Effector CD4-positive, alpha-beta T cell (primary cell): ENCODE measurements at places on chromosomes 12 and 14.
A peak's percentile ranks its signal among the peaks of the same experiment; 100 is the strongest.

- no peak for DNase-seq
Observed at GRCh38 chr14:50059763-50060616, 56.4 kb downstream of the VCPKMT start.

- peak; percentile 53 for DNase-seq
Observed at GRCh38 chr12:117155278-117156060, 34.8 kb downstream of the FBXO21 start.

GRCh38 chr12:8143261-8143660 is 13.6 kb upstream of the ZNF705A start:
- DNase-seq = no peak

GRCh38 chr14:71142375-71143038 is 235.2 kb downstream of the PCNX1 start:
- DNase-seq = no peak

DNA sequence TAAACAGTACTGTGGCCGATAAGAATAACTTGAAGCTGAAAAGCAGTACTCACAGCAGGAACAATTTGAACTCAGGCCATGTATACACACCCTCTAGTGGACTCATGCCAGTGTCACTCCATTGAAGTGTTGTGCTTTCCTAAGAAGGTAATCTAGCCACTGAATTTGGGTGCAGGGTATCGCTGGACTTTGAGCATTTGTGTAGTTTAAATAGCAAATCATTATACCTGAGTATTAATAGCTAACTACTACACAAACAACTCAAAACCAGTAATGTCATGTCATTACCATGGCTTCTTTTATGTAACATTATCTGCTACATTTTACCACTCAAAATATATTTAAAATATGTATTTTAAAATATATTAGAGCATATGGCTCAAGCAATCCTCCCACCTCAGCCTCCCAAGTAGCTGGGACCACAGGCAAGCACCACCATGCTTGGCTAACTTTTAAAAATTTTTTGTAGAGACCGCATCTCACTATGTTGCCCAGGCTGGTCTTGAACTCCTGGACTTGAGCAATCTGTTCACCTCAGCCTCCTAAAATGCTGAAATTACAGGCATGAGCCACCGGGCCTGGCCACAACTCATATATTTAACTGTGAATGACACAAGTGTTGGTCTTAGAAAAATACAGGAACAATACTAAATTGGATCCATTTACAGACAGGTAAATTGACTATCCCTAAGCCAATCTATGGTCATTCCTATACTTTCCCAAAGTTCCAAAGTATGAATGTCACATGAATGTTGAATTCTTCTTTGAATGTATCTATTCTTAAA is 25.6 kb upstream of the ARID4A start:
- no peak for DNase-seq

DNA sequence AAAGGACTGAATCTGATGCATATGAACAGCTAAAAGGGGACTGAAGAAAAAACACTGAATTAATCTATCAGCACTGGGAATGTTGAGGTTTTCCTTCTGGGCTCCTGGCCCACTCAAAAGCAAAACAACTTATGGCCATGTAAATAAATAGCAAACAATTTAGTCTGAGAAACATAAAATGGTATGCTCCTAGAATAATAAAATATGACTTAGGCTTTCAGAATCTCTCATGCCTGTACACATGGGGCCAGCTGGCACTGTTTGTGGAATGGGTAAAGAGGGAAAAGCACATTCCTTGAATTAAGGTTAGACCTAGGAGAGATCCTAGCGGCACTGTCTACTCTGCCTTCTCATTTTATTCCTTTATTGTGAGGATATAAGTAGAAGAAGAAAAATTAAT is 6.2 kb downstream of the KLHDC2 start:
- no peak for DNase-seq

- DNase-seq = no peak
Observed at GRCh38 chr12:22437031-22437806, 102.7 kb upstream of the ST8SIA1 start.

GRCh38 chr14:88848571-88848970 is 24.1 kb downstream of the TTC8 start:
- no peak for DNase-seq

DNA sequence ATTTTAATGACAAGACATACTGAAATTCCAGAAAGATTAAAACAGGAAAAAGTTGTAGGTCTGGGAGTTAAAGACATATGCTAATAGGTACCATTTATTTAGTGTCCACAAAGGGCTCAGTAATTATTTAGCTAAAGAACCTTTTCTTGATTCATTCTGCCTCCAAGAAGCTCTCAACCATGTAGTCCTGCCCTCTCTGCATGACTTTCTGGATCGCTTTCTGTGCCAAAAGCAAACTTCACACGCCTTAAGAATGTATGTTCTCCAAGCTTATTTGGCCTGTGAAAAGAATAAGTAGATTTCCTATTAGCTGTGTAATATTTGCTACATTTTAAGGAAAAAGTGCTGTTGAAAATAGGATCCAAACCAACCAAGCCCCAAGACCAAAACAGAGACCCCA is 291.7 kb downstream of the C12orf75 start:
- no peak for DNase-seq

DNA sequence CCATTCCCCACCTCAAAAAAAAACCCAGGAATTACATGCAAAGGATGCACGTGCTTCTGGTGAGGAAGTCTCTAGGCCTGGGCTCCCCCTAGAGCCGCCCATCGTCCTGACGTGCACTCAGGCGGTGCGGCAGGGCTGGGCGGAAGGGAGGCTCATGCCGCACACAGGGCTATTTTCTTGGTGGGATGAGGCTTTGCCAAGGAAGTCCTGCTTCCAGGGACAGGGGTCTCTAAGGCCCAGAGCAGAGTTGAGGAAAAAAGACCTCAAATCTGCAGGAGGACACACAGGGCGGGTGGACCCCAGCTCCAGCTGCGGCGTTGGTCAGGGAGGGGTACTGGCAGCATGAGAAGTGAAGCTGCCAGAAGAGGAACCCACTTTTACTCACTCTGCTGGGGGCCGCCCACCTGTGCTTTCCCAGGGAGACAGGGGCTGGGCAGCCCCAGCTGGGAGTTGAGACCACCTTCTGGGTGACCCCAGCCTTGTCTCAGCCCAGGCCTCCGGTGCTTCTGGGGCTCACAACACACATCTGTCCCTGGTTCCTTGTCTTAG is 4.2 kb downstream of the RHOF start:
- DNase-seq = no peak

GRCh38 chr14:105500726-105501101 is 9.7 kb downstream of the TEDC1 start:
- no peak for DNase-seq

- no peak for DNase-seq
Observed at GRCh38 chr12:31527083-31527482, 63.9 kb downstream of the DENND5B start.

DNA sequence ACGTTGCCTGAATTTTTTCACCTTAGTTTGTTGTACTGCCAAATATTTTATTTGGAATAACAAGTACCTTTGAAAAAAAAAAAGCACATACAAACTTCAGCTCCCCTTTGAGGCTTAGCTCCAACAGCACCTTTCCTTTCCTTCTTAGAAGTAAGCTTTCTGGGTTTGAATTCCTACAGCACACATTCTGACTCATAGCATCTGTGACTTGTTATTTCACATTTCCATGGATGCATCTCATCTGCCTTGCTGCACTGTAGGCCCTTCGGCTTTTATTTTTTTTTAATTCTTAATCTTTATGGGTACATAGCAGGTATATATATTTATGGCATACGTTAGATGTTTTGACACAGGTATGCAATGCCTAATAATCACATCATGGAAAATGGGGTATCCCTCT is 7.2 kb downstream of the LGALS3 start:
- DNase-seq = no peak

DNA sequence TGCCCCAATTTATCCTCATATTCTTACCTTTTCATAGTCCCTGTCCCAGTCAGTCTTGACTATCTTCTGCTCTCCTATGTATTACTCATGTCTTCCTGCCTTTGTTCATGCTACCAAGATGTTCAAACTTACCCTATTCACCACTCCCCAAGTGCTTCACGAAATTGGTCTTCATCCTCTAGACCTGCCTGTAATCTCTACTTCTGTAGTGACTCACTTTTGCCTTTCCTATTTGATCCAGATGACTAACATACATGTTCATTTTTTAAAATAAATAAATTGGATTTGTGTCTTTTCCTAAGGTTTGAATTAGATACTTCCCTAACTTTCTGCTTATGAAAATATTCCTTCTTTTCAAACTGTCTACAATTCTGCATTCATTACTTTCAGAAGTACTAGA is 107.7 kb upstream of the PPM1H start:
- DNase-seq = no peak

GRCh38 chr12:65496617-65497016 is 218.1 kb downstream of the MSRB3 start:
- no peak for DNase-seq

- DNase-seq = peak; percentile 29
Observed at GRCh38 chr14:25132732-25133422, 82.9 kb upstream of the STXBP6 start.
